Activated CD4-positive, alpha-beta memory T cell treated with anti-CD3 and anti-CD28 coated beads, Interleukin-2, amount 10 ng/mL, durations not matched to agents 7 days and 5 days (primary cell): ENCODE measurements at places on chromosomes 11 and 22.

DNA sequence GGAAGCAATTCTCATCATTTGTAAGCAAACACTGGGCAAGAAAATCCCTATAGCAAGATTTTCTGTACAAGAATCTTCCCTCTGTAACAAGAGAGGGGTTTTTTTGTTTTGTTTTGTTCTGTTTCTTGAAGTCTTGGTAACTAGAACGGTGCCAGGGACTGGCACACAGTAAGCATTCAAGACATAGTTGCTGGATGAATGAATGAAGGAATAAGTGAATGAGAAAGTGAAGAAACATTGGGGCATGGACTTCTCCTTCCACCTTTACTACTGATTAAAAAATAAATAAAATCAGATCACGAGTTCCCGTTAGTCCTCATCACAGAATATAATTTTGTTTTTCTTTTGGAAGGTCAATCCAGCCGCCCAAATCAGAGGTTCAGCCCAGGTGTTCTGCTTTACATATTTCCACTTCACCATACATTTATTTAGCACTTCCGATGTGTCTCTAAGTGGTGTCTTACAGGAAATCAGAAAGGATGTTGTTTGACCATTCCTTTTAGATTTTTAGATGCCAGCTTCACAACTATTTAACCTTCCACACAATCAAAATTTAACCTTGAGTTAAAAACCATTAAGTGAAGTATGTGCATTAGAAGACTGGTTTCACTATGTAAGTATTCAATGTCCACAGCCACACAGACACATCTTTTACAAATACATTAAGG lies 281.2 kb downstream of the CADM1 start:
- no peaks in the 10 kb centered on the region for H3K36me3 ChIP-seq
- H3K4me1 ChIP-seq: peaks cover 48% of the 10 kb centered on the region
- peak overlapping the region; percentile 18 for H3K4me3 ChIP-seq
- DNase-seq: no peak

DNA sequence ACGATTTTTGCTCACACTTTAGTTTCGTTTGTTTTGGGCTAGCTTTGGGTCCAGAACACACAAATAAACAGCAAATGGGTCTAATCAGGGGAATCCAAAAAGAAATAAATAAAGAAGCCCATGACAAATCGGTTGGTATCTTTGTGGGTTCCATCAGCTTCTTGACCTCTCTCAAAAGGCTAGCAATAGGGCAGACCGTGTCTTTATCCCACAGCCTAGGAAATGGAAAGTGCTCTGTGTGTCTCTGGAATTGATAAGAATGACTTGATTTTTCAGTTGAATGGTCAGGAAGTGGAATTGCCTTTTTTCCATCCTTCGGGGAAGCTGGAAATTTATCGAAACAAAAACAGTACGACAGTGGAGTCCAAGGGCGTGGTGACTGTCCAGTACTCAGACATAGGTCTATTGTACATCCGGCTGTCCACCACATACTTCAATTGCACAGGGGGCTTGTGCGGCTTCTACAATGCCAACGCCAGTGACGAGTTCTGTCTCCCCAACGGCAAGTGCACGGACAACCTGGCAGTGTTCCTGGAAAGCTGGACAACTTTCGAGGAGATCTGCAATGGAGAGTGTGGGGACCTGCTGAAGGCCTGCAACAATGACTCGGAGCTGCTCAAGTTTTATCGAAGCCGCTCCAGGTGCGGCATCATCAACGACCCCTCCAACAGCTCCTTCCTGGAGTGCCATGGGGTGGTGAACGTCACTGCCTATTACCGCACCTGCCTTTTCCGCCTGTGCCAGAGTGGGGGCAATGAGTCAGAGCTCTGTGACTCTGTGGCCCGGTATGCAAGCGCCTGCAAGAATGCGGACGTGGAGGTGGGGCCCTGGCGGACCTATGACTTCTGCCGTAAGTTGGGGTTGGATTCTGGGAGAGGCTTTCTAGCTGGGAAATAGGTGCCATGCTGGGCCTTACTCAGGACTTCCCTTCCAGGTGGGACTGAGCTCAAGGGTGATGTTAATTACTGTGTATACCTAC lies 28.6 kb downstream of the TECTA start:
- no peak for DNase-seq
- no peaks in the 10 kb centered on the region for H3K27me3 ChIP-seq

DNA sequence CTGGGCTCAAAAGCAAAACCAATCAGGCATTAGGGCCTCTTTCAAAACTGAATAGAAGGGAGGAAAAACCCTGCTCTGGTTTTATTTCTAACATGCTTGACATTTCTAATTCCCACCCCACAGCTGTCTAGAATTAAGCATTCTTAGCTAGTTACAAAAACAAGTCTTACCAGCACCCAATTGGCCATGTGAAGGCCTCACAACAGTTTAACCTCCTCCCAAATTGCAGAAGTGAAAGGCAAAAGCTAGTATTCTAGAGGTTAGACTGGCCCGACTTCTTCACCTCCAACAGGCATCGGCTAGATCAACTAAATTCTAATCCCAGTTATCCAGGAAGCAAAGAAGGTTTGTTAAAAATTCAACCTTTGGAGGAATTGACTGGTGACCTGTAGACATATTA lies 6.5 kb downstream of the SF1 start:
- peaks cover 93% of the 10 kb centered on the region for H3K4me1 ChIP-seq
- H3K27ac ChIP-seq: peak overlapping the region; percentile 84
- DNase-seq: no peak
- peak overlapping the region; percentile 5 for H3K4me3 ChIP-seq
- H3K27me3 ChIP-seq: no peaks in the 10 kb centered on the region

DNA sequence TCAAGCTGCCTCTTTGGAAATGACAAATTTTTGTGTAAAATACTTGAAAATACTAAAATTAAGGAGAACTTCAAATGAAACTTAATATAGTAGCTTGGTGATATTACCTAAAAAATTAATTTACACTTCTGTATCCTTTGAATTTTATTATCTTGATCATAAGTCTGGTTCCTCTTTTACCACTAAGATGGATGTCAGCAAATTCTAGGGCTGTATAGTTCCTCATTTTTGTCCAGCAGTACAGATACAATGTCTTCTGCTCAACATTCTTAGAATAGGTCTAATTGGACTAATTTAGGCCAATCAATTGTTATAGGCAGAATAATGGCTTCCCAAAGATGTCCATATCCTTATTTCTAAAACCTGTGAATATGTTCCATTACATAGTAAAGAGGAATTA lies 1298.0 kb upstream of the RAG2 start:
- H3K27ac ChIP-seq: no peak overlapping the region
- no peaks in the 10 kb centered on the region for H3K36me3 ChIP-seq
- H3K4me1 ChIP-seq: no peaks in the 10 kb centered on the region
- no peaks in the 10 kb centered on the region for H3K27me3 ChIP-seq
- H3K4me3 ChIP-seq: no peak overlapping the region
- no peak for DNase-seq

DNA sequence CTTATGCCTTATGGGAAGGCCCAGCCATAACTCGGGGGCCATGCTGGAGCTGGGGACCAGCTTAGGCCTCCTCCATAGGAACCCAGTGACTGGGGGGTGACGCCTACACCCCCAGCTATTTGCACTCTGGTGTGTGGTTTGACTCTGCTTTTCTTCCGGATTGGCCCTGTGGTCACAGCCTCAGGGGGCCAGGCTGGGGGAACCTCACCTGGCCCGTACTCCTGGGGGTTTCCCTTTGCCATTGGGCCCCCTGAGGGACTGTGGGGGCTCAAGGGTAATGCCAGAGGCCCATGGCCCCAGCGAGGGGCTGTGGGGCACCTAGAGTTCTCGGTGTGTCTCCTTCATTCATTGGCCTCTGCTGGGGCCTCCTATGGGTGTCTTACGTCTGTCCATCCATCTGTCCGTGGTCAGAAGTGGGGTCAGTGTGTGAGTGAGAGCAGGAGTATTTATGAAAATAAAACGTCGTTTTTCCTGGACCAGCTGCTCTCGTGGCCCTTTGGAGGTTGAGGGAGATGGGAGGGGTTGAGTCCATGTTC lies 6.3 kb upstream of the SH3BP1 start:
- DNase-seq: peak; percentile 53
- H3K4me1 ChIP-seq: peaks cover 71% of the 10 kb centered on the region
- peaks cover 7% of the 10 kb centered on the region for H3K36me3 ChIP-seq

DNA sequence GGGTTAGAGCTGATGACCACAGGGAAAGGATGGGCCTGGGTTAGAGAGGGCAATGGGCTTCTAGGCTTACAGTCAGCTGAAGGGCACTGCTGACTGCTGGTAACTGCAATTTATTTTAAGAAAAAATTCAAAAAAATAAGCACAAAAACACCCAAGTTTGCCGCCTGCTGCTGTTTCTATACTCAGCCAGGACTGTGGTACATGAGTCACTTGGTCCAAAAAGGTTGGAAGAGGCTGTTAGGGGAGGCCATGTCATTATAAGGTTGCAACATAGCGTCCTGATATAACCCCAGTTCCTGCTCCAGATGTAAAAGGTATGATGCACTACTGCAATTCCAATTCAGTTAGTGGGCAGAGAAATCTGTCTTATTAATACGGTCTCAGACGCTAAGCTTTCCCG lies 98.9 kb downstream of the ETS1 start:
- DNase-seq: no peak
- H3K4me1 ChIP-seq: peaks cover 95% of the 10 kb centered on the region
- peak overlapping the region; percentile 87 for H3K27ac ChIP-seq
- peaks cover 96% of the 10 kb centered on the region for H3K36me3 ChIP-seq

DNA sequence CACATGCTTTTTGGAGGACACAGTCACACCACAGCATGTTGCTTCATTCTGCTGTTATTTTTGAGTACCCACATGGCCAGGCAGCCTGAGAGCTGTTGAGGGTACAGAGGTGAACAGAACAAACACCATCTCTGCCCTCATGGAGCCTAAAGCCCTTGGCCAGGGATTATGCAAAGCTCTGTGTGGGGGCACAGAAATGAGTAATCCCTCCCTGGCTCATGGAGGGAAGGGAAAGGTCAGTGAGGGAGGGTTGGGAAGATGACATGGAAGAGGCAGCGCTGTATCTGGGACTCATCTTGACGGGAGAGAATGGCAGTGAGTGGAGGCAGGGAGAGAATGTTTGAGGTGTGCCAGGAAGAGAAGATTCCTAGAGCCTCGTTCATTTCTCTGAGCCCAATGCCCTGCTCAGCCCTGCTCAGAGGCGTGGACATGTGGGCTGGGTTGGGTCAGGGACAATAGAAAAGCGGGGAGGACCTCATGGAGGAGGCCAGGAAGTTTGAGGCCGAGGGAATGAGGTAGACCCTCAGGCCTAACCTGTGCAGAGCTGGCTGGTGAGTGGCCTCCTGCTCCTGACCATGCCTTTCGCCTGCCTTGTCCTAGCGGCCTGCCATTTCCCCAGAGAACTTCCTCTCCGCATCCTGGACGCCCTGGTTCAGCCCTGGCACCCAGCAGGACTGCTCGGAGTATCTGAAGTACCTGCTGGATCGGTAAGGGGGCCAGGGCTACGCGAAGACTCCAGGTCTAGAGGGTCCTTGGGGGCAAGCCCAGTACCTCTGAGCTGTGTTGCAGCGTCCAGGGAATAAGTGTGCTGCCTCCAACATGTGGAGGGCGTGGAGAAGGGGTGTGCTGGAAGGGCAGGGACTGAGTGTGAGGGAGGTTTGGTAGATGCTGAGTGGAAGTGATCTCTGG lies 19.8 kb downstream of the USP35 start:
- no peak overlapping the region for H3K4me3 ChIP-seq
- peaks cover 7% of the 10 kb centered on the region for H3K4me1 ChIP-seq
- H3K27ac ChIP-seq: no peak overlapping the region
- peaks cover 40% of the 10 kb centered on the region for H3K36me3 ChIP-seq

- H3K4me3 ChIP-seq: no peak overlapping the region
- no peak overlapping the region for H3K27ac ChIP-seq
- H3K36me3 ChIP-seq: no peaks in the 10 kb centered on the region
- no peak for DNase-seq
Observed at GRCh38 chr11:11672789-11673188, 51.0 kb upstream of the GALNT18 start.

GRCh38 chr22:24730864-24731263 lies 43.7 kb downstream of the PIWIL3 start:
- H3K36me3 ChIP-seq: no peaks in the 10 kb centered on the region
- no peak overlapping the region for H3K4me3 ChIP-seq
- no peak overlapping the region for H3K27ac ChIP-seq
- no peak for DNase-seq
- H3K27me3 ChIP-seq: peaks cover 34% of the 10 kb centered on the region
- no peaks in the 10 kb centered on the region for H3K4me1 ChIP-seq

DNA sequence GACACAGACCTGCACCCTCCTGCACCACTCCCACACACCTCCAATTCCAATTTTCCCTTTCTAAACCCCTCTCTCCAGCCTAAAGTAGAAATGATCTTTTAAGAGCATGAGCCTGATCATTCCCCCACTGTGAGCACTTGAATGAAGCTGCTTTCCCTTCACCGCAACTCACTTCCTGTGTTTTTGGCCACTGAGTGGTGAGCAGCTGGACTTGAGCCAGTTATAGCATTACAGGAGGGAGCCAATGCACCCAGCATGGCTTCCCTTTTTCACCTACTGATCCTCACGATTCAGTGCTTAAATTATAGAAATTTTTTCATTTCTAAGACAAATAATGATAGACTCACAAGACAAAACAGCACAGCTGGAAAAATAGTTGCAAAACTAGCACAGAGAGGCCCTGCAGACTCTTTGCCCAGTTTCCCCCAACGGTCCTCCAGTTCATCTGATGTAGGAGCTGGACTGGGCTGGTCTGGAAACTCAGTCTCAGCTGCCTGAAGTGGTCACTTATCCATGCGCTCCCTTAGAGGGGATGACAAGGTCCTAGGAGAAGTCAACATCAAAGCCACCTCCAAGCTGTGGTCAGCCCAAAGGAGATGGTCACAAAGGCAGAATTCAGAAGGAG lies 9.7 kb upstream of the APOL4 start:
- peaks cover 19% of the 10 kb centered on the region for H3K4me1 ChIP-seq
- peaks cover 6% of the 10 kb centered on the region for H3K36me3 ChIP-seq
- no peak overlapping the region for H3K27ac ChIP-seq
- H3K4me3 ChIP-seq: no peak overlapping the region
- peaks cover 64% of the 10 kb centered on the region for H3K27me3 ChIP-seq

DNA sequence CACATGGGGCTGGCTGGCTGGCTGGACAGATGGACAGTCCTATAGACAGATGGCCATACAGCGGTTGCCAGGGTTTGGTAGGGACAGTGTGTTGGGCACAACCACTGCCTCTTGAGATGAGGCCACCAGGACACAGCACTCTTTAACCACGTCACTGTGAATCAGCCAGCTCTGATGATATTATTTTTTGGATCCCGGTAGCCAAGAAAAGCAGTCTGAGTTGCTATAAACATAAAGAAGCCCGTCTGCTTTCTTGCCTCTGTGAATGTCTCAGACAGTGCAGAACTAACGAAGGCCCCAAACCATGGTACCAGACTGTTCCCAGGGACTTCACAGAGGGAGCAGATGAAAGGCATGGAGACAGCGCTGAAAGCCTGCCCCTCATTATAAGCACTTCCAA lies 115.9 kb upstream of the CSNK2A3 start:
- no peaks in the 10 kb centered on the region for H3K36me3 ChIP-seq
- H3K4me1 ChIP-seq: no peaks in the 10 kb centered on the region
- no peak overlapping the region for H3K4me3 ChIP-seq
- no peak overlapping the region for H3K27ac ChIP-seq
- DNase-seq: no peak

DNA sequence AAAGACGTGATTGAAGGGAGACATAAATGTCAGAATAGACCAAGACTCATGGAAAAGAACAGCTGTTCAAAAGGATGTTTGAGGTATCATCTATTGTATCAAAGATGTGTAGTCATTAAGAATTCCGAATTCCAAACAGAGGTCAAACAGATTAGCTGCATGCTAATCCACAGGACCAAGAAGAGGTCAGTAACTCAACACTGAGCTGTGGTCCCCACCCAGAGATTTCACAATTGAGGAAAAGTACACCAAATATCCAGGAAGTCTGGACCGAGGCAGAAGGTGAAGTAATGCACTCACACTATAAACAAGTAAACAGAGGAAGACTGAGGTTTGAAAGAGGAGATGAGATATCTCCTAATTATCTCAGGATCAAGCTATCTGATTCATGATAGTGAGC lies 29.6 kb upstream of the OR5P2 start:
- peaks cover 3% of the 10 kb centered on the region for H3K27me3 ChIP-seq
- H3K27ac ChIP-seq: no peak overlapping the region
- H3K4me3 ChIP-seq: no peak overlapping the region
- H3K36me3 ChIP-seq: no peaks in the 10 kb centered on the region
